RPMI7951 (cell line): ENCODE measurements at places on chromosomes 2 and 18.

GRCh38 chr18:25544546-25545287 is 192.8 kb upstream of the ZNF521 start:
- DNase-seq = no peak

- no peak for DNase-seq
Measured at GRCh38 chr2:45736757-45737704, 85.6 kb downstream of the PRKCE start.

- DNase-seq = no peak
Measured at GRCh38 chr18:78685250-78685979, 294.2 kb upstream of the SALL3 start.

DNA sequence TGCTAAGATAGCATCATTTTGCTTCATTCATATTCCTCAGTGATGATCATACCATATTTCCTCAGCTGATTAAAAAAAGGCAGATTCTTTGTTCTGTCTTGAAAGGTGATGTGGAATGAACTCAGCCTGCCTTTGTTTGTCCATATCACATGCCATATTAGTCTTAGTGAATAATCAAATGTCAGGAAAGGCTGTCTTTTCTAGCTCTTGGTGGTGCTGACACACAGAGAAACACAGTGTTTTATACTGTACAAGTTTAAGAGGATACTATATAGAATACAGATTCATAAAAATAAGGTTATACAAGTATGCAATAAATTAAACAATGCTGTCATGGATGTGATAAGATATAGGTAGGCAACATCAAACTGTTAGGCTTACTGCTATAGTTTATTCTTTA is 97.1 kb upstream of the FAM98A start:
- DNase-seq = no peak

DNA sequence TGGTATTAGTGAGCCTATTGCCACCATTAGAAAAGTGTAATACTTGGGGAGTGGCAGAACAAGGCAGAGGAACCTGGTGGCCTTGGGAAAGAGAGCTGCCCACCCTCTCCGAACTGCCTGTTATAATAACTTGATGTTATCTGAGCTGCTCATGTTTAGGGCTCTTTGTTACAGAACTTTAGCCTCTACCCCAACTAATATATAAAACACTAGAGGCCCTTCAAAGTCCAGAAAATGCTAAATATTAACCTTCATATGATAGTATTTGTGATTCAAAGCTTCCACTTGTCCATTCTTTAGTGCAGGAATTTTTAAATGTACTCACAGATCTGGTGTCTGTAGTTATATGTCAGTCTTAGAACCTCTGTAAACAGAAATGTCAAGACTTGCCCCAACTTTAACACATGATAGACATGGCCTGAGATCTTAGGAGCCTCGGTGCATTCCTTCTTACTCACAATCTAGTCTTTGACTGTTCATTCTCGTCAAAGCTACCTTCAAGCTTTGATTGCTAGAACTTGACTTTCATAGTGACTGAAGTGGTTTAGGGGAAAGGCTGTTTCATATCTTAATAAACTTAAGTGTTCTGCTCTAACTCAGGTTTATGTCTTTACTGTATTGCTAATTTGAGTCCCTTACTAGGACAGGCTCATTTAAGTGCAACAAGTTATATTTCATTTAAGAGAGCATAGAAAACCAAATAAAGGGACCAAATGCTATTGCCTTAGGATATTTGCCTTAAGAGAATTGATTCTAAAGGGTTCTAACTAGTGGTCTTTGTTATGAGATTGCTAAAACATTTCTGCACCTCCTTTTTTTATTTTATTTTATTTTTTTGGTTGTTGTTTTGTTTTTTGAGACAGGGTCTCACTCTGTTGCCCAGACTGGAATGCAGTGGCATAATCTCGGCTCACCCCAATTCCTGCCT is 41.6 kb downstream of the DDX1 start:
- DNase-seq = no peak

DNA sequence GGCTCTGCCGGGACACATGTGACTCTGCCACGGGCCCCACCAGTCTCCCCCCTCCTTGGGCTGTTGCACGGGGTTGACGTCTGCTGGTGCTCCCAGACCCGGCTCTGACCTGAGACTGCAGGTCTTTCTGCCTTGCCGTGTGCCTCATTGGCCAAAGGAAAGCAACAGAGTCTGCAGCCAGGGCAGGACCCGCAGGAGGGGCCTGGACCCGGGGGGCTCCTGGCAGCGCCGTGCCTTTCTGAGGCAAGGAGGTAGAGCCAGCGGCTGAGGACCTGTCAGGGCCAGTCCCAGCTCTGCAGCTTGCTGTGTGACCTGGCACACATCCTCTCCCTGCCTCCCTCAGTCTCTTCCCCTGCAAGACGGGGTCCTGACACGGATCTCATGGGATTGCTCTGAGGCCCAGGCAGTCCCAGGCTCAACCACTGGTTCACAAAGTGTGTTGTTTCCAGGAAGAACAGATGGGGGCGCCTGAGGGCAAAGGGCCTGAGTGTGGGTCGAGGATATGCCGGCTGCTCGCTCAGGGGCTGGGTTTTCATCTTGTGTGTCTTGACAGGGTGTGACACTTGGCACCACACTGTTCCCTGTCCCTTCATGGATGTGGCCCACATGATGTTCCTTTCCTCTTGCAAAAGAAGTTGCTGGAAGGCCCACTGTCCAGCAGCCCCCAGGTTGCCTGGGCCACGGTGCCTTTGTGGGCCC is 9.0 kb downstream of the CAPN10 start:
- no peak for DNase-seq
